ENCODE measurements at places on chromosomes 13 and 19.

DNA sequence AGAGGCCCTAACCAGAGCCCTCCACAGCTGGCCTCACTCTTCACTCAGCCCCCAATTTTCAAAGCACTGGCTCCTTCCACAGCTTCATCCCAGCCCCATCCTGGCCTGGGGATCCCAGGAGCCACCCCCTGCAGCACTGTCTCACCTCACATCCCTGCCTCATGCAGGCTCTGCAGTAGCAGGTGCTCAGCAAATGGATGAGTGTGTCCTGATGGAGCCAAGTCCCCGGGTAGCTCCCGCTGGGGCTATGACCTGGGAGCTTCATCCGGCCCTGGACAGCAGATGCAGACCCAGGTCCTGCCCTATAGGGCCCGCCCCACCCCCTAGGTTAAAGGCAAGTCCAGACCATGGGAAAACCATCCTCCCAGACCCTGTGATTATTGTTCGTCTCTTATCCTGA lies 143.2 kb upstream of the ZNF507 start:
- DNase-seq = no peak

DNA sequence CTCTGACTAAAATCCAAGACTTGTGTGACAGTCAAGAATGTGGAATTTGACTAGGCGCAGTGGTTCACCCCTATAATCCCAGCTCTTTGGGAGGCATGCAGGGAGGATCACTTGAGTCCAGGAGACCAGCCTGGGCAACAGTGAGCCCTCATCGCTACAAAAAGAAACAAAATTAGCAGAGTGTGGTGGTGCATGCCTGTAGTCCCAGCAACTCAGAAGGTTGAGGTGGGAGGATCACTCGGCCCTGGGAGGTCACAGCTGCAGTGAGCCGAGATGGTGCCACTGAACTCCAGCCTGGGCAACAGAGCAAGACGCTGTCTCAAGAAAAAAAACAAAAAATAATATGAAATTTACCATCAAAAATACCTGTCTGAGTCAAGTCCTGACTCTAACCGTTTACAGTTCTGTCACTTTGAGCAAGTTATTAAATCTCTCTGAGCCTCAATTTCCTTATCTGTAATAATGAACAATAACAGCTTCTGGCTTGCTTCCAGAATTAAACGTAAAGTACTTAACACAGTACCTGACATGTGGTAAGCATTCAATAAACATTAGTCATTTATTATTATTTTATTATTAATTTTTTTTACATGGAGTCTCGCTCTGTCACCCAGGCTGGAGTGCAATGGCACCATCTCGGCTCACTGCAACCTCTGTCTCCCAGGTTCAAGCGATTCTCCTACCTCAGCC lies 204.6 kb upstream of the TSC22D1 start:
- DNase-seq = no peak

GRCh38 chr19:8438236-8438635 lies 6.5 kb upstream of the HNRNPM start:
- DNase-seq = no peak

DNA sequence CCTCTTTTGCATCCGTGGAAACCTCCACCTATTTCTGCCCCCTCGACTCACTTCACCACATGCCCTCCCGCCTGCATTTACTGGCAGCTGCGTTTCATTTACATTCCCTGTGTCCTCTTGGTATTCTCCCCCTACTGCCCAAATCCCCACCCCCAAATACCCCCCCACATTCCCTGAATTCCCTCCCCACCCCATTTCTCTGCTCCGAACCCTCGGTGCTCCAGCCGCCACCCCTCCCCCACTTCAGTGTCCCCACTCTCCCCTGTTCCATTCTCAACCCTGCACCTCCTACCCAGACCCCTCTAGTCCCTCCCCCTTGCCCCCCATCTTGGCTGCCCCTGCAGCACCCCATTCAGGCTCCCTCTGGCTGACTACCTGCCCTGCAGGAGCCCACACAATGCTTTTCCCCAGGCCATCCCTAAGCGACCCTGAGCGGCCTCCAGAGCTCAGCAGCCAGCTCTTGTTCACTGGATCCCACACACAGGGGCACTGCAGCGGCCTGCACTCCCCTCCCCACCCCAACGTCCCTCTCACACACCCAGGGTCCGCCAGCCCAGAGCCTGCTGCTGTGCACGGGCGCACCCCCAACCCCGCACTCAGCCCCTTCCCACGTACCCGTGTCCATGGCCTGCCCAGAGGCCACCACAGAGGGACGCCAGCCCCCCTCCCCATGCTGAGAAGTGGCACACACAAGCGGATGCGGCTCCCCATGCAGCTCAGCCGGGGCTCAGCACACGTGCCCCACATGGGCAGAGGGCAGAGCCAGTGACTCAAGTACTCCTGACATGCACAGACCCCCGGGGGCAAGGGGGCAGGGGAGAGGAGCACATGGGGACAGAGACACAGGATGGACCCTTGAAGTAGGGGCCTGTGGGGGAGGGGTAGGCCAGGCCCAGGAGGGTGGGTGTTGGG lies 26.3 kb downstream of the SHANK1 start:
- no peak for DNase-seq

GRCh38 chr13:110539894-110540293 lies 21.6 kb downstream of the RAB20 start:
- no peak for DNase-seq

DNA sequence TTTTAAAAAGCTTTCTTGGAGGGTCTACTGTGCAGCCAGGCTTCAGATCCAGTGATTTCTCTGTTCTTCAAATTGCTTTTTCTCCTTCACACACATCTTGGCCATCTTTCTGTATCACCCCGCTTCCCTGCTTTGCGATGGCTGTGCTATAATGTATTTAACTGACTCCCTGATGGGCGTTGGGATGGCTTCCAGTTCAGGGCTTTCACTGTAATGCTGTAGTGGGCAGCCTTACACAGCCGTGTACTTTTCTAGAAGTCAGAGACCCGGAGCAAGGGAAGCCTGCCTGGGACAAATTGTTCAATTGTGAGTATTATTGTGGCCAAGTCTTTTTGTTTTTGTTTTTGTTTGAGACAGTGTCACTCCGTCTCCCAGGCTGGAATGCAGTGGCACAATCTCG lies 19.4 kb upstream of the PAK4 start:
- no peak for DNase-seq

- no peak for DNase-seq
Observed at GRCh38 chr19:14337510-14337909, 43.7 kb upstream of the ADGRE5 start.

- no peak for DNase-seq
Observed at GRCh38 chr13:49053215-49053614, 77.5 kb downstream of the FNDC3A start.

GRCh38 chr13:60120617-60121336 lies 43.0 kb downstream of the DIAPH3 start:
- no peak for DNase-seq

DNA sequence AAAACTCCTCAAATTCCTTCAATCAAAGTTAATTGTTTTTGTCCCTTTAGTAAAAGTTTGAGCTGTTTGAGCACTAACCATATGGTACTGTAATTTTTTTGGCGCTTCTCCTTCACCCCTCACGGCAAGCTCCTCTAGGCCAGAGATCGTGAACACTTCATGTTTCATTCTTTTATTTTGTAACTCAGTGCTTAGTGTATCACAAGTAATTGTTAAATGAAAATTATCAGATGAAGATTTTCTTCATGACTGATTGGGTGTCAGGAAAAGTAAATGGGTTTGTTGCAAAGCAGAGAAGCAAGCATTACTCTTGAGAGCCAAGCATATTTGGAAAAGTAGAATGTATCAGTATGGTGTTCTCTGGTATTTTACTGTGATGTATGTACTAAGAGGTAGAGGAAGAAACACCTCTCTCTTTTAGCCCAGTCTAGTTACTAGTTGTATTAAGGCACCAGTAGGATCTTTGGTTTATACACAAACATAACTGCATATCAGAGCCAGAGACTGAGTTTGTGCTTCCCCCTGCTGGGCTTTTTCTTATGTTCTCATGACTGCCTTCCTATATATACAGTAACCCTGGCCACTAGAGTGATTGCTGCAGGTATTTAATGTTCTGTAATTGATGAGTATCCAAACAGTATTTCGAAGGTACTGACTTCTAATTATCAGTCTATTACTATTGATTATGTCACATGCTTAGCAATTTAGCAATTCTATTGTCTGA lies 202.3 kb upstream of the KLHL1 start:
- DNase-seq = no peak

DNA sequence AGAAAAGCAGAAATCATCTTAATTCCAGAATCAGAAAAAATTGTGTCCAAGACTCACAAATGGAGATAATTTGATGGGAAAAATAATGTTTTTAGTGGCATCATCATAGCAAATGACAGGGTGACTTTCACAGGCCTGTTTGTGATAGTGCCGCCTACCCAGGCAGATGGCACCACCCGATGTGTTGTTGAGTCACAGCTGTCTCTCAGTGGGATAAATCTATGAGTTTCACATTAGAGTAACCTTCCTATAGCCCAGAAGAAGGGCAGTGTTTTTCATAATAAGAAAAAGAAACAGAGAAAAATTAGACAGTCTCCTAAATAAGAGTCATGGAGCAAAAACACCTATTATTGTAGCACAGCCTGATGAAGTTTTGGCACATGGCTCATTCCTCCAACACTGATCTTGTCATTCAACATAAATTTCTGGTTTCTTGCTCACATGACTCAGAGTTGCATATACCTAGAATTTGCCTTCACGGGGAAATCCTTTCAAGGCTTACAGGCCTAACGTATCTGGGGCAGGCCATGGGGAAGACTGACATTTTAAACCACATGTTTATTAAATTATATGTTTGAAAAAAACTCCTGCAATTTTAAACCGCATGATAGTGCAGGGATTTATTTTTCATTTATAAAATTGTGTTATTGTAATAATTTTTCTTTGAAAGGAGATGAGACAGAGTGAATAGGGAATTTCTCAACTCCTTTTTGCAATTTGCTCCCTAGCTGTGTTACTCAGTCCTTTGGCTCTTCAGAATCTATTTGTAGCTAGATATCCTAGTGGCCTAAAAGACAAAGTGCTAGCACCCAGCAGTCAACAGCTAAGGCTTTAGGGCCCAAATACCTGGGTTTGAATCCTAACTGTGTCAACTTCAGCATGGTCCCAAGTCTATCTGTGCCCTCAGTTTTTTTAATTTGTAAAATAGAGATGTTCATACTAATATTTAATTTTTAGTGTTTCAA lies 393.7 kb downstream of the NDFIP2 start:
- DNase-seq = no peak

DNA sequence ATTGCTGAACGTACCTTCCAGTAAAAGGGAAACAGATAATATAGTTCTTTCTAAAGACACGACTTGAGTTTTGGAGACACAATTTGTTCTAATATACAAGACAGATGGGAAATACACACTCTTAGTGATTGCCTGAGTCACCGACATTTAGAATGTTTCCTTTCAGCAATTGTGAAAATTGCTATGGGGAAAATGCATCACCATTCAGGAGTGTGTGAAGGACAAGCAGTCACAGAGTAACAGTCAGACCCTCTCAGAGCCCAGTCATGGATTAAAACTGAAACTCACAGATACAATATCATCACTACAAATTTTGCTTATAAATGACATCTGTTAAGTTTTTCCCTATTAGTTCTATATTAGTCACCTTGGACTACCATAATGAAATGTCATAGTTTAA lies 286.1 kb downstream of the SPRY2 start:
- no peak for DNase-seq
